ENCODE measurements at places on chromosomes 2 and 18. TPM values are rescaled to one million over a fixed set of nuclear protein-coding genes. Genes with fewer than 3 reads are reported as not detected.

The FOXI3 gene
- not detected for total RNA-seq

The CCDC68 gene
- total RNA-seq: 5.9 TPM

The SRD5A2 gene
- total RNA-seq: not detected

The DUSP2 gene
- total RNA-seq: 2.3 TPM

The GULP1 gene
- 38.9 TPM for total RNA-seq

The RIT2 gene
- not detected for total RNA-seq
